ENCODE measurements at places on chromosomes 13 and 19.

- no peak for DNase-seq
Measured at GRCh38 chr19:47697863-47698609, 15.2 kb upstream of the EHD2 start.

DNA sequence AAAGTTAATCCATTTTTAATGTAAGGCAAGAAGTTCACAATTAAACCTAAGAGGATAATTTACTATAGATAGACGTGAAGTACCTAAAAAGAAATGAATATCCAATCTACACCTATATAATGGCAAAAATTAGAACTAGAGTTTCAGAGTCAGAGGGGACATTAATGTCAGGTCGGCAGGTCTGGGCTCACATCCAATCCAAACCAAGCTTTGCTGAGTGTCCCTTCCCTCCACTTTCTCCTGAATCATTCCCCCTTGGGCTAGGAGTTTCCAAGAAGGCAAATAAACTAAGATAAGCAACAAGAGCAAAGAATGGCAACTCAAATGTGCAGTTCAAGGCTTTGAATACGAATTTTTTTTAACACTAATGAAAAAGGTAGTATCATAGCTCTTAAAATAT lies 2.9 kb downstream of the FLT3 start:
- DNase-seq, result no peak

GRCh38 chr19:39546599-39546998 lies 6.6 kb upstream of the EID2 start:
- DNase-seq, result no peak

- no peak for DNase-seq
Measured at GRCh38 chr13:91470681-91471080, 72.3 kb downstream of the GPC5 start.

DNA sequence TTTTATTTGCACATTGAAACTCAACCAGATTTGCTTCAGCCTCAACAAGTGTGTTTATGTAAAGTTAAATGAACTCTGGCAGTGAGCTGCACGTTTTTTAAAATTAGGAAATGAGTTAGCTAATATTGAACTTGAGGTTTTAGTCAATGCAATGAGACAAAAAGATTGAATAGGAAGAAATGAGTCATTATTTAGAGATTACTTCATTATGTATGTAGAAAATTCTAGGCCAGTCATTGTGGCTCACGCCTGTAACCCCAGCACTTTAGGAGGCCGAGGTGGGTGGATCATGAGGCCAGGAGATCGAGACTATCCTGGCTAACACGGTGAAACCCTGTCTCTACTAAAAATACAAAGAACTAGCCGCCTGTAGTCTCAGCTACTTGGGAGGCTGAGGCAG lies 22.8 kb upstream of the CD70 start:
- DNase-seq, result no peak

- DNase-seq, result no peak
Measured at GRCh38 chr19:39557811-39558623, 18.1 kb upstream of the EID2 start.

DNA sequence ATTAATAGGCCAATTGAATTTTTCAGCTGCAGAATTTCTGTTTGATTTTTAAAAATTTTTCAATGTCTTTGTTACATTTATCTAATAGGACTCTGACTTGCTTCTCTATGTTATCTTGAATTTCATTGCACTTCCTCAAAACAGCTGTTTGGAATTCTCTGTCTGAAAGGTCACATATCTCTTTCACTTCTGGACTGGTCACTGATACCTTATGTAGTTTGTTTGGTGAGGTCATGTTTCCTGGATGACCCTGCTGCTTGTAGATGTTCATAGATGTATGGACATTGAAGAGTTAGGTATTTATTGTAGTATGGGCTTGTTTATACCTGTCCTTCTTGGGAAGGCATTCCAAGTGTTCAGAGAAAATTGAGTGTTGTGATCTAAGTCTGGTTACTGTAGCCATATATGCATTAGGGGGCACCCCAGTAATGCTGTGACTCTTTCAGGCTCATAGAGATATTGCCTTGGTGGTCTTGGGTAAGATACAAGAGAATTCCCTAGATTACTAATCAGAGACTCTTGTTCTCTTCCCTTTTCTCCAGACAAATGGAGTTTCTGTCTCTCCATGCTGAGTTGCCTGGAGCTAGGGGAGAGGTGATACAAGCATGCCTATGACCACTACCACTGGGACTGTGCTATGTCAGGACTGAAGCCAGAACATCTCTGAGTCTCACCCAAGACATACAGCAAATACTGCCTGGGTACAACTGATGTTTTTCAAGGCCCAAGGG lies 27.8 kb downstream of the RFC3 start:
- no peak for DNase-seq

DNA sequence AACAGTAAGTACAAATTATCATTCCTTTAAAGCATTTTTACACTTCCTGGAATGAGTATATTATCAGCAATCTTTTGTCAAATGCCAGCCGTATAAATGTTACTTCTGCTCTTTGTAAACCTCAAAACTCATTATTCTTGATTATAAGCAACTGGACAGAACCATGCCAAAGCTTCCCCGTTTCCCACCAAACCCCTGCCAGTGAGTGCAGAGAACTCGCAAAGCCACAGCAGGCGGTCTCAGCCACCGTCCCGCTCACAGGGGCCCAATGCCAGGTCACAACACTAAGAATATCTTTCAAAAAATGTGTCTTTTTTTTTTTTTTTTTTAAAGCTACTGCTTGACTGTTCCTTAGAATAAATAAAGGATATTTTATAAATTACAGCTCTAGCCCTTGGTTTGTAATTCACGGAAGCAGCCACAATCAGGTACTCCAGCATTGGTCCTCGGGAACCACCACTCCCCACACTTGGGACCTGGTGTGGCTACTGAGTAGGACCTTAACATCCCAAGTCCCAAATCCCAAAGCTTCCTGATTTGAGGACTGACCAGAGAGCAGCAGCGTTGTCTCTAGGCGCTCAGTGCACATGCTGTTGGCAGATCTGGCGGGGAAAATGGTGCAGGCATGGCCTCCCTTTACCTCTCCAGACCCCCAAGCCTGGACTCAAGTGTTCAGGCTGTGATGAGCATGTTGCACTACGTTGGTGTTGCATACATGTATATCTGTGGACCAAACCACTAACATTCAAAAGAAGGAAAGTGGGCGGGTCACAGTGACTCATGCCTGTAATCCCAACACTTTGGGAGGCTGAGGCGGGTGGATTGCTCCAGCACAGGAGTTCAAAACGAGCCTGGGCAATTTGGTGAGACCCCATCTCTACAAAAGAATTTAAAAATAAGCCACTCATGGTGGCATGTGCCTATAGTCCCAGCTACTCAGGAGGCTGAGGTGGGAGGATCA lies 19.0 kb downstream of the KCTD15 start:
- no peak for DNase-seq

GRCh38 chr19:39145180-39145953 lies 19.8 kb downstream of the PAK4 start:
- no peak for DNase-seq

- DNase-seq, result no peak
Measured at GRCh38 chr13:52847682-52848432, 583 bp downstream of the PCDH8 start.

DNA sequence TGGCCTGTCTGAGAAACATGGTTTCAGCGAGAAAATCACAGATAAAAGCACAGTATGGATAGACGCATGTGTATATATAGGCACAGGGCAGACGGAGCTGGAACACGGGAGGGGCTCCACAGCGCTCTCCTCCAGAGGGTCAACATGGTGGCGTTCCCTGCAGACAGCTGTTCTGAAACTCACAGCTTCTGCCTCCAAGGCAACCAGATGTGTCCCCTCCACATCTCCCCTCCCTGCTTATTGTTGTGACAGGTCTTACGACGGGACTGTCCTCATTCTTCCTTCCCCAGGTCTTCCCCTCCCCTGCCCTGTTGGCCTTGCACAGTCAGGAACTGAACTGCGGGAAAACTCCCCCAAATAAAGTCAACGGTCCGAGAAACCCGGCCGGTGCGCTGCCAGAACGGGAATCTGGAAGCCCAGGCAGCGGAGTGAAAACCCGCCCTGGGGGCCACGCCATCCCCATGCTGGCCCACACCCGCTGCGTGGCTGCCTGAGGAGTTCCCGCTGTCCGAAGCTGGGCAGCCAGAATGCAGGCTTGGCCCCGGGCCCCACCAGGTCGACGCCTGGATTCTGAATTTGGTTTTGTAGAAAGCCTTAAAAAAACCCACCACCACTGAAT lies 2.6 kb upstream of the TIMM13 start:
- no peak for DNase-seq

DNA sequence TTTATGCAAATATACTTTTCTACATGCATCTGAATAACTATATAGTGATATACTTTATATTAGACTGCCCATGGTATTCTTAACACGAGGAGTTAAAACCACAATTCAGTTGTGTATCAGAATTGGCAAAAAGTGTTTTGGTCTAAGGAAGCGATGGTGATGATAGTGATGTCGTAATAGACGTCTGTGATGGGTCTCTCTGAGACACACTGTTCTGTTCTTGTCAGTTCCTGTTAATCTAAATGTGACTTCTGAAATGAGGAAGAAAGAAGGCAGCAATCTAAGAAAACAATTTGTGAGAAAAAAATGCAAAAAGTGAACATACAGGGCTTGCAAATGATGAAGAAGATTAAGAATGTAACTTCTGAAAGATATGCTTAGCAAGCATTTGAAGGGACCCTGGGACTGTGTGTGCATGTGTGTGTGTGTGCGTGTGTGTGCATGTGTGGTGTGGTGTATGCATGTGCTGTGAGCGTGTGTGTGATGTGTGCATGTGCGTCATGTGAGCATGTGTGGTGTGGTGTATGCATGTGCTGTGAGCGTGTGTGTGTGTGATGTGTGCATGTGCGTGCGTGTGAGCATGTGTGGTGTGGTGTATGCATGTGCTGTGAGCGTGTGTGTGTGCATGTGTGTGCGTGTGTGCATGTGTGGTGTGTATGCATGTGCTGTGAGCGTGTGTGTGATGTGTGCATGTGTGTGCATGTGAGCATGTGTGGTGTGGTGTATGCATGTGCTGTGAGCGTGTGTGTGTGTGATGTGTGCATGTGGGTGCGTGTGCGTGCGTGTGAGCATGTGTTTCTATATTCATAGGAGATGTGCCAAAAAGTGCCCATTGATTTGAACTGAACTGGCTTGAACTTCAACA lies 131.8 kb downstream of the IRS2 start:
- DNase-seq, result no peak

GRCh38 chr13:73429701-73430100 lies 370.9 kb downstream of the KLF5 start:
- no peak for DNase-seq

GRCh38 chr19:56491399-56491798 lies 14.3 kb upstream of the ZNF667 start:
- DNase-seq, result no peak

DNA sequence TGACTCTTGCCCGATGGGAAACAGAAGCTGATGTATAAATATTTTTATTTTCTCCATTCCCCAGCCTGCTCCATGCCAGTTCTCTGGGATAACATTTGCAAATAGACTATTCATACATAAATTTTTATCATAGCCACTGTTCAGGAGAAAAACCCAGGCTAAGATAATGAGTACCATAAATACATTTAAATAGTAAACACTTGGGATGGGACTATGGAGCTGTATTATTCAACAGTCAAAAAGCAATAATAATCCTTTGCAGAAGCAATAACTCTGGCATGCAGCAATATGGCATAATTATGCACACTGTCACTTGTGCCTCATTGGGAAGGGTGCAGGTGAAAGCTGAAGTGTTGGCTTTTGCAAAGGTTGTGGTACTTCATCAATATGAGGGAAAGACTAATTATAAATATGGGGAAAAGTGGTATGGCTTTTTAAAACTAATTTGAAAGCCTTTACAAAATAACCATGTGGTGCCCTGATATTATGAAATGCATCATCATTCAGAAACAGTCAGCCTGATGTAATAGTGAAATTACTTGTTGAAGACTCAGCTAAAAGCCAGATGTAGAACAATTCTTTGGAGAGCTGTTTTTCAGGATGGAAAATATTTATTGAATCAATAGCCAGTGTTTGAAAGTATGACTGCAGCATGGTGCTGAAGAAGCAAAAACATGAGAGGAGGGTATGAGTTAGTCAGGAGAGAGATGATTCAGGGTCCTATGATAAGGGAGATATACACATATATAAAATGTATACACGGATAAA lies 2476.7 kb downstream of the PCDH9 start:
- no peak for DNase-seq

DNA sequence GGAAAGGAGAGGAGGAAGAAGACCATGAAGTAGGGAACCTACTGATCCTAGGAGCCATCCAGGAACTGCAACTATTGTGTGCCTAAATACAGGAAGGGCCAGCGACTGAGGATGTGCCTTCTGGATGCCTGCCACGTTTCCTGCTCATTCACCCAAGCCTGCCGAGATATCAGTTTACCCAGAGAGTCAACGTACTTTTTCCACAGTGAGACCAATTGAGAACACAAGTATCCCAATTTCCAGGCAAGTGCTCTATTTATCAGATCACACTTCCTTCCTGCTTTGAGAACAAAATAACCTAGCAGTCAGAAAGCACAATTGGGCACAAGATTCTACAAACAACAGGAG lies 122.4 kb downstream of the AKAP11 start:
- DNase-seq, result no peak

- no peak for DNase-seq
Measured at GRCh38 chr19:1672038-1672768, 19.8 kb upstream of the TCF3 start.

DNA sequence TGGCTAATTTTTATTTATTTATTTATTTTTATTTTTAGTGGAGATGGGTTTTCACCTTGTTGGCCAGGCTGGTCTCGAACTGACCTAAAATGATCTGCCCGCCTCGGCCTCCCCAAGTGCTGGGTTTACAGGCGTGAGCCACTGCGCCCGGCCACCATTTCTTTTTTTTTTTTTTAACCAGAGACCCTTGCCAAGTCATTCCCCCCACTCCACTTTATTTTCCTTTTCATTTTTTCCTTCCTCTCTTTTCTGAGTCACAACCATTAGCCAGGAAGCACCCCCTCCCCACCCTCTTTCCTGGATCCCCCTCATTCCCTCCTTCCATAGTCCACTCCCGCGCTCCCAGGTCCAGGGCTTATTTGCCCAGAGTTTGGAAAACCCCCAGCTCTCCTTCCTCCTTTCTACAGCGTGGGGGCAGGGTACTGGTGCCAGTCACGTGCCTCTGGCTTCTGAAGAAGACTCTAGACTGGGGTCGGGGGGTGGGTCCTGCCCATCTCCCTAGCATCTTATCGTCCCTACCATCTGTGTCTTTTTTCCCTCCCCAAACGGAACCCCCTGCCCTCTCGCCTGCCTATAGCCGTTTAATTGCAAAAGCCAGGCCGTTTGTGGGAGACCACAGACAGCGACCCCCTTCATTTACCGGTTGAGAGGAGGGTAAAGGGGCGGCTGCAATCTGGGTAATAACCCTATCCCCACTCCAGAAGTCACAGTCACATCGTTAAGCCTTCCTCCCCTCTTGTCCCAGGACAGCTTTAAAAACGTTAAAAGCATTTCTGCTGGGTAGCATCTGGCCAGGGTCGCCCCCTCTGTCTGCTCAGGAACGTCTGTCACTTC lies 1.1 kb upstream of the CALR start:
- DNase-seq, result no peak

DNA sequence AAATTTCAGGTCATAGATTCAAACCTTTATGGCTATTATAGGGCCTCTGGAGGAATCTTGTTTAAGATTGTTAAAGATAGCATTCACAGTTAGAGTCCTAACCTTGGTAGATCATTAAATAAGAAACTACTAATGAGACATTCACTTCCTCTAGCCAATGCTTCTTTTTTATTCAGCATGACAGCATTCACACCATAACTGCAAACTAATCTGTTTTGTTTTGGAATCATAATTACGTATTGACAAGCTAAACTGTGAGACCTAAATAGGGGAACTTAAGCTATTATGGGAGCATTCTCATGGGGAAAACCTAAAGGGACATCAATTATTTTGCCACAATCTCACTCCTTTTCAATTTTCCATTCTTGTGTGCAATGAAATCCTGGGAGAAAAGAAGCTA lies 653.8 kb downstream of the PCDH9 start:
- DNase-seq, result no peak

All from NCI-H187 treated with DMSO at 0.1 percent for 48 hours (cell line).